ENCODE measurements at places on chromosomes 12 and 14.
A peak's percentile ranks its signal among the peaks of the same experiment; 100 is the strongest.

DNA sequence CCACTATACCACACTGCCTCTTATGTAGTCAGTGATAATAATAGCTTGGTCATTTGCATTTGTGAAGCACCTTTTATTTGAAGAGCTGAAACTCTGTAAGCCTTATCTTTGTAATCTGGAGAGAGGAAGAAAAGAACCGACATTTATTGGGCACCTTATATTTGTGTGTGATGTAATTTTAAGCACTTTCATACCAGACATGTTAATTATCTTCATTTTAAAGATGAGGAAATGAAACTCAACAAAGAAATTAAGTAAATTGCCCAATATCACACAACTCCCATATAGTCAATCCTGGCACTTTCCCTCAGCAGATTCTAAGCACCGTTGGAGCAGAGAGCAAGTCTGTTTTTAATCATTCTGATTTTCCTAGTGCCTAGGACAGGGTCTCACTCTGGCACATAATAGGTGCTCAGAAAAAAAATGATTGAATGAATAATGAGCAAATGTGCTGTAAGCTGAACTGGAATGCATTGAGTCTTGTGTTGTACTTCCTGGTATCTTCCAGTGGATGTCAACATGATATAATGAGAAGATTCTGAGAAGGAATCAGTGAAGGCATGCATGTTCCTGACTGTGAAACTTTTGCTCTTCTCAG is 418.9 kb downstream of the ZFP36L1 start:
- no peak for DNase-seq

- peak; percentile 37 for DNase-seq
Observed at GRCh38 chr14:102917469-102918211, 4.8 kb upstream of the AMN start.

GRCh38 chr12:27814411-27814810 is 34.4 kb upstream of the MANSC4 start:
- DNase-seq, result no peak

GRCh38 chr12:12839873-12840579 is 26.9 kb downstream of the DDX47 start:
- no peak for DNase-seq

DNA sequence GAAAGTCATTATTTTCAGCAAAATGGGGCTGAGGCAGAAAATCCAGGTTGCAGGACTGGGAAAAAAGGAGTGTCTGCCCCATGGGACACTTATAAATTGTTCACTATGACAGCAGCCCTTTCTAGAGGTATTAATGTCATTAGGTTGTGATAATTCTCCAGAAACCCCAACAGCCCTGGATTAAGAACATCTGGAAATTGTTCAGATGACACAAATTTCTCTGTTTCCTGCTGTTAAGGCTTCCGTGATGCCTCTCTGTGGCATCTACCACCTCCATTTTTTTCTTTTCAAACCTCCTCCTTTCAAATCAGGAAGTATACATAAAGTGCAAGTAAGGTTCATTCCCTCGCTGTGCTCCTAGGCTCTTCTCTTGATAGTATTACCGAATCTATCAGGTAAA is 25.6 kb downstream of the EGLN3 start:
- no peak for DNase-seq

- no peak for DNase-seq
Observed at GRCh38 chr12:76506149-76506548, 53.4 kb downstream of the OSBPL8 start.

GRCh38 chr14:24463017-24463883 is 20.7 kb upstream of the SDR39U1 start:
- DNase-seq, result no peak

Data from stimulated activated CD8-positive, alpha-beta memory T cell treated with anti-CD3 and anti-CD28 coated beads, Interleukin-4, amount 100 ng/mL, for 1 hour (primary cell).